ENCODE measurements at places on chromosomes 5 and 9.

- ATAC-seq: no peak
These were observed 4.7 kb downstream of the CXXC5 start for GRCh38 chr5:139652788-139653241.

DNA sequence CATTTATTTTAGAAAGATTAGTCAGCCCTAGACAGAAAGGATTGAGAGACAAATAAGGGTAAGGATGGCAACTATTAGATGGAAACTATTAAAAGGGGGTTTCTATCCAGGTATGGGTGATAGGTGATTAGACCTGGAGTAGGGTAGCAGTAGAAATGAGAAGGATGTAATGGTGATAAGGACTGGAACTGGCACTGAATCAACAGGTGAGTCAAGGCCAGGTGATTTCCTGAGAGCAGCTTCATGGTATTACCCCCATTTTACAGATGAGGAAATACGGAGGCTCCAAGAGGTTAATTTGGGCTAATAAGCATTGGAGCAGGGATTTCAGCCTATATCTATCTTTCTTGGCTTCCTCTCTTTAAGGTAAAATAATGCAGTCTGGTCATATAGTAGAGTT lies 55.7 kb downstream of the CAST start:
- ATAC-seq: no peak

DNA sequence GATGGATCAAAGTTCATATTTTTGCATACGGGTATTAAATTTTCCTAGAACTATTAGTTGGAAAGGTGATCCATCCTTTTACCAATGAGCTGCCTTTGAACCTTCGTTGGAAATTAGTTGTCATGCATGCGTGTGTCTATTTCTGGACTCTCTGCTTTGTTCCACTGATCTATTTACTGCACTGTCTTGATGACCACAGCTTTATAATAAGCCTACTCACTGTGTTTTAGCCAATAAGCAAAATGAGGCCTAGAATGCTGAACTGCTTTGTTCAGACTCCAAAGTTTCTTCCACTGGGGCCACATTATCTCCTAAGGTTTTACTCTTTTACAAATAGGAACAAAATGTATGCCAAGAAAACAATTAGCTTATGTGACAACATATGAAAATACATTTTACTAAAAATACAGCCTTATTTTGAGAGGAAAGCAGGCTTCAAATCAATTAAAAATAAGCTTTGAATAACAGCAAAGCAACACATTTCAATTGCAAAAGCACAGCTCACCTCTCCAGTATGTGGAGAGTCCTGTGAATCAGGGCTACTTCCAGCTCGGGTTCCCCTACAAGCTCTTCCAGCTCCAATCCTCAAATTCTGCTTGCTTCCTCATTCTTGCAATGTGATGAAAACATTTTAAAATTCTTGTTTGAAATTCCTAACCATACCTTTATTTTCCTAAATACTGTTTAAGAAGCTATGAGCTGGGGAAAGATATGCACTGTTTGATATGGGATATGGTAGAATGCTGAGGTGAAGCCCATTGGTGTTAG lies 72.0 kb downstream of the RETREG1 start:
- no peak for ATAC-seq

GRCh38 chr5:40395251-40395650 lies 284.5 kb upstream of the PTGER4 start:
- no peak for ATAC-seq

DNA sequence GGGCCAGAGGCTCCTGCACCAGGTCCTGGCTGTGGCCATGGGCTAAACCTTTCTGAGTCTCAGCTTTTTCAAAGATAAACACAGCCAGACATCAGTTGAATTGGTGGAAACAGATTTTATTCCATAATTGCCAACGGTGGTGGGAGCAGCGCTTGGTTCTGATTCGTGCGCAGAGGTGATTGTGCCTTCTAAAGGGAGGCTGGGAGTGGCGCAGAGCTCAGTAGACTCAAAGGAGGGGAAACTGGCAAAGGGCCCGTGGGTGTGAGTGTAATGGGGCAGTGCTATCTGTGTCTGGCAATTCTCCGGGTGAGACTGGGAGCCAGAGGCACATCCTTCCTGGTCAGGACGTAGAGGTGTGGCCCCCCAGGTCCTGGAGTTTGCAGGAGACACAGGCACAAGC lies 169.4 kb upstream of the PPP1R26 start:
- no peak for ATAC-seq

DNA sequence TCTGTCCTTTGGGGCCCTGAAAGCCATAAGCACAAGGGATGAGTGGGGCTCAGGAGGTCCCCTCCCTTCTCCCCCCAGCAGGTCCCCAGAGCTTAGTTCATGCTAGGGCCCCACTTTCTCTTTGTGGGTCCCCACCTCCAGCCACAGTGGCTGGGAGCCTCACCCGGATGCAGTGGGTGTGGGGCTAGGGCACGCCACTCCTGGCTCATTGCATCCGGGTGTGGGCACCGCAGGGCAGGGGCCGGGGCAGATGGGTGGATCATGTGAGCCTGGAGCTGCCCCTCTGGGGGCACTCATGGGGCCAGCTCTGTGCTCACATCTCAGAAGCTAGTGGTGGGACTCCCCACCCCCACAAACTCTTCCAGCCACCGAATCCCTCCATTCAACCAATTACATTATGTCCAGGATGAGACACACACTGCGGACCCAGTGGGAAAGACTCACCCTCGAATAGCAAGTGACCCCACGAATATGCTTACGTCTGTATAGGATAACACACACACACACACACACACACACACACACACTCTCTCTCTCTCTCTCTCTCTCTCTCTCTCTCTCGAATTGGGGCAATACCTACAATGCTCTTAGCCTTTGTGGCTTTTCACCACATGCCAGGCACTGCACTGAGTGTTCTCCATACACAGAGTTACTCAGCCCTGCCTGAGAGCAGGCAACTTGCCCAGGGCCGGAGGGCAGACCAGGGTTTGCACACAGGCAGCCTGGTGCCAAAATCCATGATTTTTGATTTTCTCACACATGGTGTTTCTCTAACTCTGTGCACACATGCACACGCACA lies 16.8 kb upstream of the PHYKPL start:
- no peak for ATAC-seq

- ATAC-seq: no peak
These were observed 211.7 kb upstream of the MVB12B start for GRCh38 chr9:126114850-126115460.

DNA sequence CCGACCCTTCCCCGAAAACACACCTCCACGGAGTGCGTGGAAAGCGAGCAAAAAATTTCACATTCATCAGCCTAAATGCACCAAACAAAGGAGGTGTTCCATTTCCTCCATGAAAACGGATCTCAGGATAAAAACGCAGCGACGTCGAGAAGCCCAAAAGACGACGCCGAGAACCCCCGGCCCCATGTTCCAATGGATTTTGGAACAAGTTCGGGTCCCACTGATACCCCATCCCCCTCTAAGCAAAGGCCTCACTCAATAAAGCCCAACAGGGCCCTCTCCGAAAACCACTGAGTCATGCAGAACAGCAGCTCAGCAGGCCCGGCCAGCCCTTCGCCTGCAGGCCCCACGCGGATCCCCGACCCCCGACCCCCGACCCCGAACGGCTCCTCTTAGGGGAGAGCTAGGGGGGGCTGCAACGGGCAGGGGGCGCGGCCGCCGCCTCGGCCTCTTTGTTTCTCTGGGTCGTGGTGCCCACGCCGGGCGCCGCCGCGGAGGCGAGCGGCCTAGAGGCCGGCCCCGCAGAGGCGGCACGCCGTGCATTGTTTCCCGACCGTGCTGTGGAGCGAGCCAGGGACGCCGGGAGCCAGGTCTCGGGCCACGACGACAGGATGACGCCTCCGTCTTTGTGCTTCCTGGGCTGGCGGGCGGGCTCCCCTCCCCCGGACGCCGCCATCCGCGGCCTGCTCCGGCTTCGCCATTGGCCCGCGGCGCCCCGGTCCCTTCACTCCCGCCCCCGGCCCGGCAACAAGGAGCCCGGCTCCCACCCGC lies 915 bp downstream of the ZFAND5 start:
- ATAC-seq: peak; percentile 32

DNA sequence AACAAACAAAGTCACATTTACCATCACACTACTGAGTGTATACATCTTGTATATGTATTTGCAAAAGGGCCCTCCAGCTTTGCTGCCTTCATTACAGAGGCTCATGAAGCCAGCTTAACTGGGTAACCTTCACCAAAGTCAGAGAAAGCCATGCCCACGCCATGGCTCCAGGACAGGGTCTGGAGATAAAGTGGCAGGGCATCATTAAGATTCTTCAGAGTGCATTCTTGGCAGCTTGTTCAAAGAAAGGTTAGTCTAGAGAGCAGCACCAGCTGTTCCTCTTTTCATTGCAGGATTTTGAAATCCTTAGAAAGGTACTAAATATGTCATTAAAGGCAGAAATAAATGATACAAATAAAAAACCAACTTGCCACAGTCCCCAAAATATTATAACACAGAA lies 333.2 kb downstream of the NDUFS4 start:
- no peak for ATAC-seq
